ENCODE measurements at places on chromosomes 5 and 9. TPM values are rescaled to one million over a fixed set of nuclear protein-coding genes. Genes with fewer than 3 reads are reported as not detected.

GRCh38 chr5:108432024-108432423, 50.1 kb upstream of the FBXL17 start:
- no peak overlapping the region for H3K4me3 ChIP-seq
- H3K27me3 ChIP-seq, result no peaks in the 10 kb centered on the region
- no peaks in the 10 kb centered on the region for H3K36me3 ChIP-seq
- H3K4me1 ChIP-seq, result no peaks in the 10 kb centered on the region
- DNase-seq, result no peak
- H3K27ac ChIP-seq, result no peak overlapping the region

DNA sequence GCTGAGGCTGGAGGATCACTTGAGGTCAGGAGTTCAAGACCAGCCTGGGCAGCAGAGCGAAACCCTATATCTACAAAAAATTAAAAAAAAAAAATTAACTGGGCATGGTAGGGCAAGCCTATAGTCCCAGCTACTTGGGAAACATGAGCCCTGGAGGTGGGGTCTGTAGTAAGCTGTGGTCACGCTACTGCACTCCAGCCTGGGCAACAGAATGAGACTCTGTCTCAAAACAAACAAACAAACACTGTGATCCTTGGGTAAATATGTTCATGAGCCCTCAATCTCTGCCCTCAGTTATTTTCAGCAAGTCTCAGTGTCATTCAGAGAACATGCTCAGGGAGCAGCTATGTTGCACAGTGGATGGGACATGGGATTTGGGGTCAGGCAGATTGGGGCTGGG, 76.2 kb downstream of the PTTG1 start:
- H3K4me3 ChIP-seq, result no peak overlapping the region
- H3K27me3 ChIP-seq, result no peaks in the 10 kb centered on the region
- no peaks in the 10 kb centered on the region for H3K4me1 ChIP-seq
- no peak overlapping the region for H3K27ac ChIP-seq

GRCh38 chr5:96716716-96717115, 54.5 kb downstream of the CAST start:
- H3K27me3 ChIP-seq, result no peaks in the 10 kb centered on the region
- peaks cover 83% of the 10 kb centered on the region for H3K4me1 ChIP-seq
- H3K4me3 ChIP-seq, result no peak overlapping the region
- H3K27ac ChIP-seq, result no peak overlapping the region
- no peaks in the 10 kb centered on the region for H3K36me3 ChIP-seq

GRCh38 chr5:109690242-109690974, 681 bp downstream of the MAN2A1 start:
- no peaks in the 10 kb centered on the region for H3K36me3 ChIP-seq
- peaks cover 43% of the 10 kb centered on the region for H3K4me1 ChIP-seq
- no peak for DNase-seq
- H3K4me3 ChIP-seq, result peak overlapping the region; percentile 64

GRCh38 chr5:159663986-159664385, 252.3 kb upstream of the ADRA1B start:
- H3K27me3 ChIP-seq, result no peaks in the 10 kb centered on the region
- H3K27ac ChIP-seq, result no peak overlapping the region
- no peak overlapping the region for H3K4me3 ChIP-seq
- DNase-seq, result no peak

DNA sequence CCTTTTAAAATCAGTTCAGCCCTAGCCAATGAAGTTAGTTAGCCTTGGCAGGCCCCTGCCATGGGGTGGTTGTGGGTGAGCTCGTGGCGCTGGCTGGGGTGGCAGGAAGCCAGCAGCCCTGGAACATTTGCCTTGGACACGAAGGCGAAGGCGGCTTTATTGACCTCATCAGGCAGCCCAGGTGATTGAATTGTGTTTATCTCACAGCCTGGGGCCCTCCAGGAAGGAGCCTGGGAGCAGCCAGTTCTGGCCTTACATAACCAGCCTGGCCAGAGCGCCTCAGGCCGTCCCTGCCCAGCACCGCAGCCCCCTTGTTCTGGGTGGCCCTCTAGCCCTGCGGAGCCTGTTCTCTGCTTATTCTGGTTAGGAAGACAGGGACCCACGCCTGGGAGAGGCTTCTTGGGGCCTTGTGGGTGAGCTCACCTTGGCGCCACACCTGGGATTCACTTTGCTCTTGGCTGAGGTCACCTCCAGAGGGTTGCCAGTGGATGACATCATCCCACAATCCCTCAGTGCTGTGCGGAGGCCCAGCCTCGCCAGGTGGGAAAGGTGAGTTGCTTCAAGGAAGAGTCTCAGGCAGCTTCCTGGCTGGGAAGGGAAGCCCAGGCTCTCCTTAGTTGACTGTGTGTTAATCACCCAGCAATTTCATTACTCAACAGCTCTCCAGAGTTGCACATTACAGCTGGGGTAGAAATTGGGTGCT, 54.4 kb upstream of the RPL26L1 start:
- no peak overlapping the region for H3K4me3 ChIP-seq
- peak overlapping the region; percentile 95 for H3K27ac ChIP-seq
- no peaks in the 10 kb centered on the region for H3K36me3 ChIP-seq
- H3K27me3 ChIP-seq, result no peaks in the 10 kb centered on the region

DNA sequence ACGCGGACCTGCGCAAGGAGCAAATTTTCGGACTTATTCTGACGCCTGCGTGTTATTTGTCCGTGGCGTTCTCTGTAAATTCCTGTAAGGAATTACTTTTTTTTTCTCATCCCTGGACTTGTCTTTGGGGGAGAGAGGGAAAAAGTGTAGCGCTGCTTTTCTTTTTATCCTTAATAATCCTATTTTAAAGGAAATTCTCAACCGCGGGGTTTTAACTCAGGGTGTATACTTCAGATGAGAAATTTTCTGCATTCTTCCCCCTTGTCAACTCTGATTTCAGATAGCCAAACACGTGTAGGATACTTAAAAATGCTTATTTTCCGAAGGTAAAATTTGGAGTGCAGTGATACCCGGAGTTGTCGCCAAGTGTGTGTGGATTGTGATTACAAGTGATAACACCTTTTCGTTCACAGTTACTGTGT, 853 bp downstream of the DCP2 start:
- H3K27me3 ChIP-seq, result no peaks in the 10 kb centered on the region
- peaks cover 51% of the 10 kb centered on the region for H3K4me1 ChIP-seq
- DNase-seq, result no peak
- H3K36me3 ChIP-seq, result no peaks in the 10 kb centered on the region
- H3K4me3 ChIP-seq, result peak overlapping the region; percentile 74
- peak overlapping the region; percentile 95 for H3K27ac ChIP-seq

SWI5 gene
- total RNA-seq, result 42.7 TPM

Data from vagina (tissue), 2 donors.